ENCODE measurements at places on chromosomes 16 and 17. TPM values are rescaled to one million over a fixed set of nuclear protein-coding genes. Genes with fewer than 3 reads are reported as not detected.

GRCh38 chr16:53714205-53715022, 10.5 kb downstream of the FTO start:
- DNase-seq, result no peak

- DNase-seq, result no peak
Measured at GRCh38 chr16:46658925-46659324, 30.1 kb downstream of the VPS35 start.

GRCh38 chr17:9669551-9670008, 24.3 kb downstream of the USP43 start:
- no peak for DNase-seq

Gene ADAT1
- total RNA-seq, result 87.1 TPM

DNA sequence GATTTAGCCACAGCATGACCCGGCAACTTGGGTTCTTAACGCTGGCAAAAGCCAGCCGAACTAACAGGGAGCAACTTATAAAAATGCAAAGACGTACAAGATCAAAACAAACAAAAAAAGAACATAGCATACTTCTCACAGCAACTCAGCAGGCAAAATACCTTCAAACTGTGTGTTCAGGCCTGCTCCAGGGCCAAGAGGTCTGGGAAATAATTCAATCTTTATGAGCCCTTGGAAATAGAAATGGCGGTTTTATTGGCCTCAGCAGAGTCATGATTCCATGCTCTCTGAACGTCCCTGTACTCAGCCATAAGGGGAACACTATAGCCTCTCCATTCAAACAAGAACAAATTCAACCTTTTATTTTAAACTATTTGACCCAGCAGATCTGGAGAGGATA, 101.3 kb upstream of the C17orf78 start:
- DNase-seq, result no peak

Gene PRSS27
- 3.1 TPM for total RNA-seq

- no peak for DNase-seq
Measured at GRCh38 chr17:42579794-42580551, 2.4 kb upstream of the PSMC3IP start.

Gene C17orf50
- not detected for total RNA-seq

- peak; percentile 99 for DNase-seq
Measured at GRCh38 chr17:44775136-44775837, 16.5 kb downstream of the ADAM11 start.

Data from ureter (tissue), 1 donor.